SW480 (cell line): ENCODE measurements at places on chromosomes 3 and 15.

GRCh38 chr3:151012753-151013152 is 40.2 kb upstream of the CLRN1 start:
- DNase-seq = no peak

- DNase-seq = no peak
These were observed 289.5 kb downstream of the NEK10 start for GRCh38 chr3:27079427-27080257.

- peak; percentile 16 for DNase-seq
These were observed 145.3 kb upstream of the ROPN1 start for GRCh38 chr3:124137216-124137615.

DNA sequence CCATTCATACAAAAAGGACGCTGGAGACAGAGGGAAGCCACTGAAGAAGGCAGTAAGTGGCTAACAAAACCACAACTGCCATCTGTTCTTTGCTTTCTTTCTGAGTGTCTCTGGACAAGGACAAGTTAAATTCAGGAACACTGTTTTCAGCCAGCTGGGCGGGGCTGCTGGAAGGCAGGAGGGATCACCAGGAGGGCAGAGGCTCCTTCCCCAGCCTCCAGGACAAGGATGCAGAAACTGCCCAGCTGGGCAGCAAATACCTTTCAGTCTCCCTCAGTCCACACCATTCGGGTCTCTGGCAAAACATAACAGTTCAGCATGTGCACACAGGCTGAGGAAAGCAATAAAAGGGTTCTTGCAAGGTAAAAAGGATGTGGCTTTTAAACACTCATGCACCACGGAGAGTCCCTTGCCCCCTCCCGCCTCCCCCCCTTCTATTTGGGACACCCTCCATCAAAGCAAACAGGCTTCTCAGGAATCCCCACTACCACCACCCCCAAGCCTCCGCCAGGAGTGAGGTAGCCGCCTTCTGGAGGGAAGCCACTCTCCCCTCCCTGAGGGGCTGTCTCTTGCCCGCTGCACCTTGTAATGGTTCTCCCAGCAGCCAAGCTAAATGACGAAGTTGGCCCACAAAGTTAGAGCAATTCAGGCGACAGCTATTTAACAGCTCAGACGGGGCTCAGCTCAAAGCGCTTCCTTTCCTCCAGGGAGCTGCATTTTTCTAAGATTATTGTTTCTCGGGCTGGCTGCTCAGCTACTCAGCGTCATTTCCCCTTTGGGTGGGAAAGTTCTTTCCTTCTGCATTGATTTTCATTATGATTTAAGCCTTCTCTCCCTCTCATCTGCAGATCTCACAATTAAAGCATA is 3.8 kb downstream of the HEG1 start:
- no peak for DNase-seq

DNA sequence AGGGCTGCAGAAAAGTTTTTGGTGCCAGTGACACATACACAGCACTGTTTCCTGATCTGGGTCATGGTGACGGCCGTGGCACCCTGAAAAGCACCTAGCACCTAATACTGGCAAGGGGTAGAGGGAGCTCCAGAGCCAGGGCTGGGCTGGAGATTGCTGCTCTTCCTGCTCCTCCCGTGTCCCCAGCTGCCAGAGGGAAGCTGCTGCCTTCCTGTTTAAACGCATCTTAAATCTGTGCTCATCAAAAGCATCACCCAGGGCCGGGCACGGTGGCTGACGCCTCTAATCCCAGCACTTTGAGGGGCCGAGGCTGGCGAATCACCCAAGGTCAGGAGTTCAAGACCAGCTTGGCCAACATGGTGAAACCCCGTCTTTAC is 156.7 kb upstream of the MEF2A start:
- DNase-seq = peak; percentile 57

DNA sequence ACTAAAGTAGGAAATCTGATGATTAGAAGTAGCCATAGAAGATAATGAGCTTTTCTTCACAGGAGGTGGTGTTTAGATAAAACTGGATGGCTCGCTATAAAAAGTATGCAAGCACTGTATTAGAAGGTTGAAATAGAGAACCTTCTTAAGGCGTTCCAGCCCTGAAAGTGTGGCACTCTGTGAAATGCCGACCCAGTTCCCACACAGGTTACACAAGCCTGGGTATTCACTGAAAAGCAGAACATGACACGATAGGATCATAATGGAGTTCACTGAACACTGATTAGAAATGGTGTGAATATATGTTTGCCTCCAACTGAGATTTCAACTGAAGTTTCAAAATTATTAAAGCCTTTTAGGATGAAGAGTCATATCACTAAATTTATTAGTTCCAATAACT is 15.0 kb upstream of the LRRC34 start:
- DNase-seq = no peak

DNA sequence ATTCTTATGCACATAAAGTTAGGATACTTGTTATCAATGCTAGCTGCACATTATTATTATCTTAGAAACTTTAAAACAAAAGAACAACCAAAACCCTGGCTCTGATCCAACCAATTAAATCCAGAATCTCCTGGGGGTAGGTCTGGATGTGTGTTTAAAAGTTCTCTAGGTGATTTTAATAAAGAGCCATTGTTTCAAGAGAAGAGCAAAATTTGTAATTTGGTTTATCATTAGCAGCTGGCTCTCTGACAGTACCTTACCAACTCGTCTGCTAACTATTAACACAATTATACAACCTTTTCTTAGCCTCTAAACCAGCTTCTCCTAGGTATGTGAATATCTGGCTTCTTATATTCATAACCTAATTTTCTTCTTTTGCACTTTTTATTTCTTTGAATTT is 68.9 kb downstream of the IFT80 start:
- DNase-seq = no peak

DNA sequence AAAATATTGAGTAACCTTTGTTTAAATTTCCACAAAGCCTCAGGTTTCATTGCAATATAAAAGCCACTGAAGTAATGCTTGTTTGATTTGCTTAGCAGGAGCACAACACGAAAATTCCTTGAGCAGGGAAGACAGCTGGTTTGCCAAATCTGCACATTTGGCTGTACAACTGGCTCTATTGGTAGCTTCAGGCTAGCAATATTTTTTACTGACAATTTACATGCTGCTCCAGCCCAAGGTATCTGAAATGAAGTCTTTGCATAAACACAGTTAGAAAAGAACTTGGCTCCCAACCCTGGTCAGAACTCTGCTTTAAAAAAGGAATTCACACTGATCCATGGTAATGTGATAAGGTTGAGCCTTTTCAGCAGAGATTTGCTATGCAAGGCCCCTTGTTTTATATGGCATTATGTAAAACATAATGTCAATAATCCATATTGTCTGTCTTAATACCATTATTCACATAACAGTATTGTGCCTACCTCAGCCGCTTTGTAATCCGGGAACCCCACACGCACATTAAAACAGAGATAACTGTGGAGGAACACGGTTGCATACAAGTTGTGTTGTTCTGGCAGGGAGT is 55.7 kb upstream of the CHL1 start:
- DNase-seq = no peak

DNA sequence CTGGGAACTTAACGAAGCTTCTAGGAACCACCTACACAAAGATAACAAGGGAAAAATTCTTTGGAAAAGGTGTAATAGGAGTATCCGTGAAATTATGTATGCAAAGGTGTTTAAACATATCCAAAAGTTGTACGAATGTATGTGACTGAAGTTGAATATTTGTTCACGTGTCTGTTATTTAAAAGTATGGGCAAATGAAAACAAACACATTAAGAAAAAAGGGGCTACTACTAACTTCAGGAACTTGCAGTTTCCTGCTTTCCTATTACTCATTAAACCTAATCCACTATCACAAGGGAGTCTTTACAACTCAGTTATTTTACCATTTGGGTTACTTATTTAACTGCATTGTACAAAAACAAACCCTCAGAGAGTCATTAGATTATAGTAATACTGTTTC is 33.9 kb upstream of the GRAMD1C start:
- DNase-seq = no peak

GRCh38 chr3:69740103-69741021 is 1.1 kb downstream of the MITF start:
- DNase-seq = peak; percentile 66

DNA sequence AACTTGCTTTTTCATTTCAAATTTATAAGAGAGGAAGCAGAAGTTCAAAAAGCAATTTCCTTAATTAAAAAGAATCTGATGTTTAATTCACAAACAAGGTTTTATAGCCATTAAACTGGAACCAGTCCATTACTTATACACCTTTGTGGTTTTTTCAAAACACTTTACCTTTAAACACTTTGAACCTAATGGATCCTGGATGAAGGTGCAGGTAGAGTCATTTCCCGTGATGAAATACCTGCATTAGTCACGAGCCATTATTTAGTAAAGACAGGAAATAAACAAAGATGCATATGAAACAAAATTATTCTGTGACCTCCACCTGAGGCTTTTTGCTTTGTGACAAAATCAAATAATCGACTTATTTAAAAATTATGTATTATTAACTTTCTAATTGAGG is 341.7 kb upstream of the UBE2E2 start:
- peak; percentile 40 for DNase-seq

DNA sequence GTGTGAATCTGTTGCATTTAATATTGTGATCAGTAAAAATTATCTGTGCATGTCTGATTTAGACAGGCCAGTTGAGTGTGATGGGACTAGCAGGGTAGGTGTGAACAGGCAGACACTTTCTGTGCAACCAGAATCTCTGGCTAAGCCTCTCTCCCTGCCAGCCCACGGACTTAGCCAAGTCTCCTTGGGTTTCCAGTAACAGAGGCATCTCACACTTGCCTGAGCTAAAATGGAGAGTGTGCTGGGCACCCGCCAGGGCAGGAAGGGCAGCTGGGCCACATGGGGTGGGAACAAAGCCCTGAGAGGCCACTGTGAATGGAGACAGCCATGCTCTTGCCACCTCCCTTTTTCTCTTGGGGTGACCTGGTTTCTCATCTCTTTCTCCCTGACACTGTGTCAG is 12.5 kb upstream of the RPS27L start:
- DNase-seq = no peak

- DNase-seq = no peak
These were observed 26.3 kb downstream of the SCN11A start for GRCh38 chr3:39025222-39025970.

DNA sequence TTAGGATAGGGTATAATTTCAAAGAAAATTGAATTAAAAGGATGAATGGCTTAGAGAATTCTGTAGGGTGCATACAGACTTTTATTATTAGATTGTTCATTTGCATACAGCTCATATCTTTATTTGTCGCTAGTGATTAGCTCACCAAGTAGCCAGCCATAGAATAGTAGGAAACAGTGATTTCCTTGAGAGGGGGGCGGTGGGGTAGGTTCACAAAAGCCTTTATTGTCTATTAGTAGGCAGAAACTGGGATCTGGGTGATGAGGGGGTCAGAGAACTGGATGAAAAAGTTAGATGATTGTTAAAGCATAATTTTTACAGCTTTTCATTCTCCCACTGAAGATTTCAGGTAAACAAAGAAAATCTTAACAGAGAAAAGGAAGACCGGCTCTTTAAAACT is 77.6 kb upstream of the RAP2B start:
- no peak for DNase-seq

DNA sequence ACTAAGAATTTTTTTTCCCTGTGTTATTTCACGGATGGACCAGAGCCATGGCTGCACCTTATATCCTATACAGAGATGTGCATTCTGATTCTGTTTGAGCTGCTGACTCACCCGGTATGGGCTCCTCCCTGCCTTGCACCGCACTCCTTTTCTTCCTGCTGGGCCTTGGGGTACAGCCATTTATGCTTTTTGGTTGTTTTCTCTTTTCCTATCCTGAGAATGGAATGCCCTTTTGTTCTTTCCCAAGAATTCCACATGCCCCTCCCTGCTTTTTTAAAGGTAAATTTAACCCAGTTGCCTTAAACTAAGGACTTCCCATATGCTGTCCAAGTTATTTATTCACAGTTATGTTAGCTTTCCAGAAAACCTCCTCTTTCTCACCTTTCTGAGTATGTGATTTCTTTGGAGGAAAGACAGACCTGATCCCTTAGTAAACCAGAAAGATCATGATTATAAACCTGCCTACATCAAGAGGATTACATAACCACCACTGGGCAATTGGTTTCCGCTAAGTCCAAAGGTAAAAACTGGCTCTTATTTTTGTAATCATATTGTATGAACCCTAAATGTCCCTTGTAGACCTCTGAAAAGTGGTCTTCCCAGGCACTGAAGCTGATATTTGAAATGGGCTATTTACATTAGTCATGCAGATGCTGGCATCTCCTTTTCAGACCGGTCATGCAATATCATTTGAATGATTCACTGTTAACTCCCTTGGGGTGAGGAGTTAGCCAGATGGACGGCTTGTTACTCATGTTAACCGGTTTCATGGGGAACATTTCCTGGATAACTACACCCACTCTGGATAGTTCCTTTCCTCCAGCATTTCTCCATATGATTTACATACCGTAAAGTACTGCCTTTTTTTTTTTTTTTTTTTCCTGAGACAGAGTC is 45.5 kb downstream of the TMOD3 start:
- peak; percentile 66 for DNase-seq

DNA sequence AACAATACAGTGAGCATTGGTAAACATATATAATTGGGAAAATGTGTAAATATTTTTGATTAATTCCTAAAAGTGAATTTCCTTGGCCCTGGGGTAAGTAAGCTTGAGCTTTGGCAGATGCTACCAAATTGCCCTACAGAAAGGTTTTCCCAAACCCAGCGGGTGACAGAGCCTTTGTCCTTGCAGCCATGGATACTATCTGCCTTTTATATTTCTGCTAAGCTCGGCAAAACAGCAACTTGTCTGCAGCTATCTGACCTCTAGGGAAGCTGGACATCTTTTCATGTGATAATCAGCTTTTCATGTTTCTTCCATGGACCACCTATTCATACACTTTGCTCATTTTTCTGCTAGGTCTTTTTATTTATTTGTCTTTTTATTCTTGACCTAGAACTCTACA is 64.7 kb upstream of the SEC22A start:
- DNase-seq = no peak

GRCh38 chr15:101206176-101206591 is 45.7 kb downstream of the CHSY1 start:
- DNase-seq = no peak

- DNase-seq = no peak
These were observed 45.4 kb upstream of the FAM98B start for GRCh38 chr15:38408576-38408975.

- DNase-seq = no peak
These were observed 979.0 kb downstream of the TUSC7 start for GRCh38 chr3:117688583-117688982.

- DNase-seq = peak; percentile 47
These were observed 52.6 kb downstream of the GTF2E1 start for GRCh38 chr3:120795017-120795648.

DNA sequence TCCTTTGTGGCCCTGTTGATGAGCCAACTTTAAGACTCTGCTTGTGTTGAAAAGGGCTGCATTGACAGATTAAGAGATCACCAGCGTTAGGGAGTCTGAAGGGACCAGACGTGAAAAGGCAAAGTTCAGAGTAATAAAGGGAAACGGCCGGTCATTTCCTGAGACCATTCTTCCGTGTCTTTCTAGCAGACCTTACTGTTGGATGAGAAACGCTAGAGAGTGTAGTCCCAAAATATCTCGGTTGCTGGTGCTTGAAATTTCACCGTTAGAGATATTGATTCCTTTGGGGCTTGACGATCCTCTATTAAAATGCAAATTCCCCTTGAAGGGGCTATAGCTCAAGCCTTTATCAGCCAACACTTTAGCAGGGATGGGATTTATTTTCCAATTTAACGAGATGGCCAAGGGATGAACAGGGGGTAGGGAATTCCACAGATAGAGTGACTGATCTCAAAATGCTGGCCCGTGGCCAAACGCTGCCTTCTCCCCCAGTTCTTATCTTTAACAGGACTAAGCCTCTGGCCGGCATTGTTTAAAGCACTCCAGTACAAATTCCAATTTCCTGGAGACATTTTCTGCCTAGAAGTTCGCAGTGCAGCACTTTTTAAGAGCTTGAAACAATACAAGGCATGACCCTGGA is 250.4 kb downstream of the TJP1 start:
- peak; percentile 15 for DNase-seq
